ENCODE measurements at places on chromosomes 1 and 21.
A peak's percentile ranks its signal among the peaks of the same experiment; 100 is the strongest.

DNA sequence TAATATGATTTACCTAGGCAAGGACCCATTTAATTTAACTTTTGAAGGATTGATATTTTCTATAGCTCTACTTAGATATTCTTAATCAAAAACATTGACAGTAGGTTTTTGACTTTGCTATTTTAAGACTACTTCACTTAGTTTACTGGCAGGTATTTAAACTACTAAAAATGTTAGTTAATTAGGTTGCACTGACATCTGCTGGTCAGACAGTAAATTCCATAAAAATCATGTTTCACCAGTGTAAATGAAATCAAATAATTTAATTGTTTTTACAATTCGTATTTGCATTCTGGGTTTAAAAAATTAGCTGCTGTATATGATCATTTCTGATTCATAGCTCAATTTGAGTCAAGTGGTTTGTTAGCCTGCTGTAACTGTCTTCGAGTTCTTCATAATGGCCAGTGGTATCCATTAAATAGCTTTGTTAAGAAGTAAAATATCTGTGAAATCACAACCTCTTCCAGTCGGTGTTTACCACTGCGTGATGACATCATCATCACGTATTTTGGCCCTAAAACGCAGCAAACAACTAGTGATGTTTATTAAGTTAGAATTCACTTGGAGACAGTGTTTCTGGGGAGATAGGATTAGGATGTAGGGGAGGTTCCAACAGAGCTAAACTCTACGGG lies 26.2 kb downstream of the EXTL2 start:
- DNase-seq = peak; percentile 41

DNA sequence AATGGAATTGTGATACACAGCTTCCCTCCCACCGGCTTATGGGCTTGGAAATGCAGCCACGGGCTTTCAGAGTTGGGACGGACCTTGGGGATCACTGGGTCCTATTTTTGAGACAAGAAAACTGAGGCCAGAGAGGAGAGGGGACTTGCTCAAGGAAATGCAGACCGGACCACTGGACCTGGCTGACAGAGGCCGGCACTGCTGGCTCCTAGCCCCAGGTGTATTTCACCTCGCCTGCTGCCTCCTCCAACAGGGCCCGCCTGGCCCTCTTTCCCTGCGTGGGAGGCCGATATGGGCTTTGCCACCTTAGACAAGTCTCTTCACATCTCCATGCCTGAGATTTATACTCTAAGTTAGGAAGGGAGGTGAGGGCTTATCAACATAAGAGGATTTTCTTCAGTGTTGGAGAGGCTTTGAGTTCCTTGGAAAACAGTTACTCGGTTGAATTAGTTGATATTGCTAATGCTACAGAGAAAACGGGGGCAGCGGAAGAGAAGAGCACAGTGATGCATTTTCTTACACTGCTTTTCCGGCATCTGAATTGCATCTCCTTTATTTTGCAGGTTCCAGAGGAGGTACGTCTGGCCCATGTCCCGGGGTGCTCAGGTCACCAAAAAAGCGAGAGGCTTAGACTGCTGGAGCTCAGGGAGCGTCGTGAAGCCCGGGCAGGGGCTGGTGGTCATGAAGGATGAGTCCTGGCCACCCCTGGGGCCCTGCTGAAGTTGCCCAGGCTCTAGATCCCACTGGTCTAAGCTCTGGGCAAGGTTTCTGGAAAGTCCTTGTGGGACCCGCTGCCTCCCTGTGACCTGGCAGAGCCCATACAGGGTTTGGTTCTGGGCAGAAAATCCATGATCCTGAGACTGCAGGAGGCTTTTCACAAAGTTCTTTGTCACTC lies 44.7 kb downstream of the CAPN2 start:
- DNase-seq = no peak

GRCh38 chr1:203250911-203251310 lies 21.4 kb upstream of the CHIT1 start:
- DNase-seq = no peak

- no peak for DNase-seq
Measured at GRCh38 chr1:116855191-116855619, 54.5 kb upstream of the PTGFRN start.

DNA sequence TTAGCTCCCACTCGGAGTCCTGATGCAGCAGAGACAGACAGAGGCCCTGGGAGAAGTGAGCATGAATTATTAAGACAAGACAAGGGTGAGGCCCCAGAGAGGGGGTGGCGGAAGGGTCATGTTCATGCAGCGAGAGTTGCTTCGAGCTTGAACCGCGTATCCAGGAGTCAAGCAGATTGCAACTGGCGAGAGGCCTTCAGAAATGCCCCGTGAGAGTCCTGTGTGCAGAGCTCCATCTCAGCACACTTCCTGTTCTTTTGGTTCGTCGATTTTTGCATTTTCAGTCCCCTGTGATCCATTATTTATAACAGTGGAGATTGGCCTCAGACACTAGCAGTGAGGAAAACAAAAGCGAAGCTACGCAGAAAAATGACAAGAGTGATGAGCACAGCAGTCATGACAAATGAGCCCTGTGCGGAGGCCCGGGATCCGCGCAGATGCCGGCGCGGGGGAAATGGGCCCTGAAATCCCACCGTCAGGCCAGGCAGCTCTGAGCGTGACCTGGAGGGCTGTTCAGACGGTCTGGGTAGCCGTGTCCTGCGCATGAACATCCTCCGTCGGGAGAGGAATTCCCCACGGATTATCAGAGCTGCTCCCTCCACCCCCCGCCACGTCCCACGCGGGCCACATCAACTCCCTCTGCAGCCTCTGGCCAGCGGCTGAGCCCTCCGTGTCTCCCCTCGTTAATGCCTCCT lies 15.0 kb downstream of the PDE9A start:
- no peak for DNase-seq

- no peak for DNase-seq
Measured at GRCh38 chr1:99771513-99771918, 5.1 kb upstream of the FRRS1 start.

DNA sequence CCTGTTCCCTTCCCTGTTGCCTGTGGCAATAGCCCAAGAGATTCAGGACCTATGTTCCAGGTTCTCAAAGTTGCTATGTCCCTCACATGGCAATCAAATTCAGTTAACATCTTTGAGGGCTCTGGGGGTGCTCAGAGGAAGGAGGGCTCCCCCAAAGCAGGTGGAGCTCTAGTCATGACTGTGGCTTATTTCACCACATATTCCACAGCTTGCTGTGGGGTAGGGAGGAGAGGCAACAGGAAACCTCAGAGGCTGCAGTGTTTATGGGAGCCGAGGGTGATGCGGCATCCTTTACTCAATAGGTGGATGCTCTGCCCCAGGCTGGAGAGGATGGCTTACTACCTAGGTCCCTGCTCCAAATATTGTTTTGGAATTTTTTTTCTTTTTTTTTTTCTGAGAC lies 1.2 kb upstream of the MKNK1 start:
- DNase-seq = no peak

DNA sequence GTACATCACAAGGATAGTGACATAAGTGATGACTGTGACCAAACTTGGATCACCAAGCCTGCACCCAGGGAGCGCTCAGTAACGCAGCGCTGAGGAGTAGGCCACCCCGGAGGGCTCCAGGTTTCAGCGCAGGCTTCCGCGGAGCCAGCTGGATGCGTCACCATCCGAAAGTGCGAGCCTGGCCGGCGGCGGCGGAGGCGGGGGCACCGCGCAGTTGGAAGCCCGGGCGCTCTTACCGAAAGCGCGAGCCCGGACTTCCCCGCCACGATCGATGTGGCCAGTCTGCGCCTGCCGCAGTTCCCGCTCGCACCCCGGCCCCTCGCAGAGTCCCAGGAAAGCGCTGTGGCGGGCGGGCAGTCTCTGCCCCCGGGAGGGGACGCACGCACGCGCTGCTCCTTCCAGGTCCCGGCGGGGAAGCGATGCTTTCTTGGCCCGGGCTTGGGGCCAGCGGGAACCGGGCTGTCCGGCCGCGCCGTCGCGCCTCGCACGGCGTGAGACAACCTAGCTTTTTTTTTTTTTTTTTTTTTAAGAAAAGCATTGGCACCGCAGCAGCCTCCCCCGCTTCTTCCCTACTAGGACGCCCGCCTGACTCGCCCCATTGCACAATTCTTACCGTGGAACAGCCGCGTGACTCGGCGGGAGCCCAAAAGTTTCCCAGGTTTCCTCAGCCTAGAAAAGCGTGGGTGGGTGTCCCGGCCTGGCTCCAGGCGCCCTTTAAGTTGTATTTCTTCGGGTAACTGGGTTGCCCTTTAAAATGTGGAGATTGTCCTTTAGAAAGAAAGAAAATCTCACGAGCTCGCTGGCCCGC lies 36.4 kb upstream of the JAK1 start:
- peak; percentile 34 for DNase-seq

GRCh38 chr21:17428980-17429379 lies 83.9 kb upstream of the CXADR start:
- DNase-seq = no peak

- DNase-seq = no peak
Measured at GRCh38 chr21:19830446-19830845, 1167.8 kb upstream of the NCAM2 start.

- no peak for DNase-seq
Measured at GRCh38 chr21:42148097-42148496, 70.8 kb upstream of the ABCG1 start.

DNA sequence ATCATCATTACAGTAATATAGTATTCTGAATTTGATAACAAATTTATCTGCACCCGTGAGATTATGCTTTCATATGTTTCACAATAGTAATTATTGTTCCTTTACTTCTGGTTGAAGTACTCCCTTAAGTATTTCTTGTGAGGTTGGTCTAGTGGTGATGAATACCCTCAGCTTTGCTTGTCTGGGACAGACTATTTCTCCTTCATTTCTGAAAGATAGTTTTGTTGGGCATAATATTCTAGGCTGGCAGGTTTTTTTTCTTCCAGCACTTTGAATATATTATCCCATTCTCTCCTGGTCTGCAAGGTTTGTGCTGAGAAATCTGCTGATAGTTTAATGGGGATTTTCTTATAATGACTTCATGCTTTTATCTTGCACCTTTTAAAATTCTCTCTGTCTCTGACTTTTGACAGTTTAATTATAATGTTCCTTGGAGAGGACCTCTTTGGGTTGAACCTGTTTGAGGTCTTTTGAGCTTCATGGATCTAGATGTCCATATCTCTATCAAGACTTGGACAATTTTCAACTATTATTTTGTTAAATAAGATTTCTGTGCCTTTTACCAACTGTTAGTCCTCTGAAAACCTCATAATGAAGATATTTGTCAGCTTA lies 371.5 kb upstream of the VAMP3 start:
- no peak for DNase-seq
